Esophagus mucosa (tissue), 1 donor: ENCODE measurements at places on chromosomes 1 and 21.

DNA sequence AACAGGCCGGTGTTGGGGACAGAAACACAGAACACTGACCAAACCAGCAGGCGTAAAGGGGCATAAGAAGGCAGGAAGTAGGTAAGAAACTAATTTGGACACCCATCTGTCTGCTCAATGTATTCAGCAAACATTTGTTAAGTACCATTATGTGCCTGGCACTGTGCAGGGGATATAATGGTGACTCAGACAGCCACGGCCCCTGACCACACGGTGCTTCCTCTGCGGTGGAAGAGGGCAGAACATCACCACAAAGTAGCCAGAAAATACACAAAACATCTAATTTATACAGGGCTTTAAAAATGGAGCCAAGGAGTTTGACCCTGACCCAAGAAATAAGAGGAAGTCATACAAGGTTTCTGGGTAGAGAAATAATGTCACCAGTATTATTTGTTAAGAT lies 12.9 kb downstream of the DNAJC11 start:
- no peak for ATAC-seq

- ATAC-seq, result no peak
Measured at GRCh38 chr1:118479351-118479750, 294.3 kb upstream of the SPAG17 start.

- ATAC-seq, result peak; percentile 38
Measured at GRCh38 chr1:7940745-7941436, at the start of gene TNFRSF9. TSS of gene TNFRSF9 (minus strand) at chr1:7940839. CDS start at chr1:7939994, 845 bp downstream.

GRCh38 chr1:36961062-36961615 lies 73.2 kb downstream of the GRIK3 start:
- ATAC-seq, result no peak

GRCh38 chr21:17371450-17371849 lies 141.4 kb upstream of the CXADR start:
- peak; percentile 71 for ATAC-seq

- ATAC-seq, result no peak
Measured at GRCh38 chr1:161872506-161872905, 106.4 kb downstream of the ATF6 start.

DNA sequence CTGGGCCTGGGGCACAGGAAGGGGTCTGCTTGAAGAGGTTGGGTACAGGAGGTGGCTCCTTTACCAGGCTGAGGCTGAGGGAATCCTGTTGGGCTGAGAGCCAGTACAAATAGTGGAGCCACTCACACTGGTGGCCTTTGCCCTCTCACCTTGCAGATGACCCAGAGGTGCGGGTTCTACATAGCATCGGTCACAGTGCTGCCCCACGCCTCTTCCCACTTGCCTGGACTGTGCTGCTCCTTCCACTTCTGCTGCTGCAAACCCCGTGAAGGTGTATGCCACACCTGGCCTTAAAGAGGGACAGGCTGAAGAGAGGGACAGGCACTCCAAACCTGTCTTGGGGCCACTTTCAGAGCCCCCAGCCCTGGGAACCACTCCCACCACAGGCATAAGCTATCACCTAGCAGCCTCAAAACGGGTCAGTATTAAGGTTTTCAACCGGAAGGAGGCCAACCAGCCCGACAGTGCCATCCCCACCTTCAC lies 1.8 kb upstream of the SLC50A1 start:
- ATAC-seq, result no peak
